Karpas-422 (cell line): ENCODE measurements at places on chromosomes 2 and 18. TPM values are rescaled to one million over a fixed set of nuclear protein-coding genes. Genes with fewer than 3 reads are reported as not detected.

DNA sequence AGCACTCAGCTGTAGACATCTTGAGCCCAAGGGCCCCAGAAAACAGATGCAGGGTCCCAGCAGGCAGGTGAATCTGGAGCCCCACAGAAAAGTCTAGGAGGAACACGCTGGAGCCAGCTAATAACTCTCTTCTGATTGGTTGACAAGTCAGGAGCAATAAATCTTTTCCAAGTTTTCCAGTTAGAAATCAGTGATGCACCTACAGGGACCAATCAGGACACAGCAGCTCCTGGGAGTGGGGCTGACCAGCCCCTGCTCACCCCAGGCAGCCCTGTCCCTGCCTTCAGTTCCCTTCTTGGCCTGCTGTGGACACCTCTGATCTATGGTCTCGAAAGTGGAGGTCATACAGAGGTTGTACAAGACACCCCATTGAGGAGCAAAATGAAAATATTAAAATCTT lies 75.7 kb downstream of the KCNF1 start:
- H3K4me3 ChIP-seq, result no peak overlapping the region
- no peaks in the 10 kb centered on the region for H3K27me3 ChIP-seq
- H3K27ac ChIP-seq, result no peak overlapping the region
- no peaks in the 10 kb centered on the region for H3K36me3 ChIP-seq

DNA sequence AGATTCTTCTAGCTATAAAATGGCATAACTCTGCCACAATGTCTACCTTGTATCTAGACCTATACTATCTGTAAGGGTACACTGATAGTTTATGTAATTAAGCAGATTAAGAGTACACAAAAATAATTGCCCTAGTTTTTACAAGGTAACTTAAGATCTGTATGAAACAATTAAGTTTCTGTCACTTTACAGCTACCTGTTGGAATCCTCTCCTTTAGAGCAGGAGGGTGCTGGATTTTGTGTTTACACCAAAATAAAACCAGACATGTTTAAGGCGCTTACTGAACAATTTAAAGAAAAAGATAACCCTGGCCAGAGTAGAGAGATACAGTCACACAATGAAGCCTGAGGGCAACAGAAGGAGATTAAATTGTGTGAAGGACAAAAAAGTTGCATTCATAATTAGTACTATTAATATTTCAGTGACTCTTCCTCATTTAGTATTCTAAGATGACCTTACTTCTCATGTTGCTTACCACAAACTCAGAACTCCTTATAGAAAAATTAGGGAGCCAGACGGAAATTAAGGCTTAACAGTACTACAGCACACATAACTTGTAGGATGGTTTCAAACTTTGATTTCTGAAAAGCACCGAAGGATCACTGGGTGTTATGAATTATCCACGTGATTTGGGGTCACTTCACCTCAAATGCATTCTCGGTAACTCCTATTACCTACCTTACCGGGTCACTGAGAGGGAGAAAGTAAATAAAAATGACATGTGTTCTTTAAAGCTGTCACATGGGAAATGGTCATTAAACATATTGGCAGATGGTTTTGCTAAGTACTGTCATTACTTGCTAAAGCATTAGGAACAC lies 1.0 kb downstream of the DARS1 start:
- no peaks in the 10 kb centered on the region for H3K27me3 ChIP-seq
- peaks cover 58% of the 10 kb centered on the region for H3K4me1 ChIP-seq
- H3K27ac ChIP-seq, result peak overlapping the region; percentile 81
- peak overlapping the region; percentile 78 for H3K4me3 ChIP-seq
- DNase-seq, result no peak
- peaks cover 32% of the 10 kb centered on the region for H3K36me3 ChIP-seq

The CHRNG gene
- total RNA-seq, result not detected in 2 replicates

- H3K27me3 ChIP-seq, result no peaks in the 10 kb centered on the region
- no peak overlapping the region for H3K27ac ChIP-seq
- no peak overlapping the region for H3K4me3 ChIP-seq
- H3K4me1 ChIP-seq, result no peaks in the 10 kb centered on the region
- DNase-seq, result no peak
Observed at GRCh38 chr2:131034122-131035051, 58.9 kb downstream of the FAM168B start.

DNA sequence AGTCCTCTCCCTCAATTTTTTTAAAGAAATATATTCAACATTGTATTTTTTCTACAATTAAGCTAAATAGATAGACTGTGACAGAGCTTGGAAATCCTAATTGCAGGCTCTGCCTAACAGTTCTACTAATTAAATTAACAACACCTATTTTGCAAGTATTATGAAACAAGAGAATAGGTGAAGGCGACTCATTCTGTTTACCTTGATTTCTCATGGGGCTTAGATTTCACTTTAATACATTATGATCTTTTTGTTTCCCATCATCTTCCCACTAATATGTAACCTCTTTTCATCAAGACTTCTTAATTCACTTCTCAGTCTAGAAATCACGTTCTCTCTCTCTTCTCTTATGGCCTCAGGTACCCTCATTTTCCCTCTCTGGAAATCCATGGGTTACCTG lies 42.7 kb upstream of the TANK start:
- DNase-seq, result peak; percentile 45
- no peaks in the 10 kb centered on the region for H3K27me3 ChIP-seq
- H3K27ac ChIP-seq, result peak overlapping the region; percentile 100
- peaks cover 83% of the 10 kb centered on the region for H3K4me1 ChIP-seq

DNA sequence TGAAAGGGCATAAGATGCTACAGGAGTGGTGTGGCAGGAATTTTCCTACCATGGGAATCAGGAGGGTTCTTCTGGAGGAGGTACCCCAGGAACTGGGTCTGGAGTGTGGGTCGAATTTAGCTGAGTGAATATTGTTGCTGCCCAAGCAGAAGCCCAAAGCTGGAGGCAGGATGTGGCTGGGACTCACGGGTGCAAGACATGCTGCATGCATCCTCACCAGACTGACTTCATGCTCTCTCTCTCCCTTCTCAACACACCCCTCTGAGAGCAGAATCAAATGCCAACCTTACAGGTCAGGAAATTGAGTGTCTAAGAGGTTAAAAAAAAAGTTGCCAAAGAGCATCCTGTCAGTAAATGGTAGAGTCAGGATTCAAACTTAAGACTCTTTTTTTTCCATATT lies 78.8 kb upstream of the TTC39C start:
- no peaks in the 10 kb centered on the region for H3K36me3 ChIP-seq
- H3K4me3 ChIP-seq, result no peak overlapping the region
- H3K27ac ChIP-seq, result no peak overlapping the region
- H3K4me1 ChIP-seq, result no peaks in the 10 kb centered on the region
- DNase-seq, result no peak

- no peak for DNase-seq
- no peak overlapping the region for H3K27ac ChIP-seq
- H3K4me3 ChIP-seq, result no peak overlapping the region
- H3K4me1 ChIP-seq, result peaks cover 56% of the 10 kb centered on the region
- no peaks in the 10 kb centered on the region for H3K27me3 ChIP-seq
- H3K36me3 ChIP-seq, result no peaks in the 10 kb centered on the region
Observed at GRCh38 chr18:77035380-77036187, 97.0 kb downstream of the MBP start.

- H3K4me1 ChIP-seq, result no peaks in the 10 kb centered on the region
- H3K27me3 ChIP-seq, result no peaks in the 10 kb centered on the region
- no peak overlapping the region for H3K27ac ChIP-seq
Observed at GRCh38 chr2:157743051-157743450, 114.4 kb upstream of the ACVR1C start.

DNA sequence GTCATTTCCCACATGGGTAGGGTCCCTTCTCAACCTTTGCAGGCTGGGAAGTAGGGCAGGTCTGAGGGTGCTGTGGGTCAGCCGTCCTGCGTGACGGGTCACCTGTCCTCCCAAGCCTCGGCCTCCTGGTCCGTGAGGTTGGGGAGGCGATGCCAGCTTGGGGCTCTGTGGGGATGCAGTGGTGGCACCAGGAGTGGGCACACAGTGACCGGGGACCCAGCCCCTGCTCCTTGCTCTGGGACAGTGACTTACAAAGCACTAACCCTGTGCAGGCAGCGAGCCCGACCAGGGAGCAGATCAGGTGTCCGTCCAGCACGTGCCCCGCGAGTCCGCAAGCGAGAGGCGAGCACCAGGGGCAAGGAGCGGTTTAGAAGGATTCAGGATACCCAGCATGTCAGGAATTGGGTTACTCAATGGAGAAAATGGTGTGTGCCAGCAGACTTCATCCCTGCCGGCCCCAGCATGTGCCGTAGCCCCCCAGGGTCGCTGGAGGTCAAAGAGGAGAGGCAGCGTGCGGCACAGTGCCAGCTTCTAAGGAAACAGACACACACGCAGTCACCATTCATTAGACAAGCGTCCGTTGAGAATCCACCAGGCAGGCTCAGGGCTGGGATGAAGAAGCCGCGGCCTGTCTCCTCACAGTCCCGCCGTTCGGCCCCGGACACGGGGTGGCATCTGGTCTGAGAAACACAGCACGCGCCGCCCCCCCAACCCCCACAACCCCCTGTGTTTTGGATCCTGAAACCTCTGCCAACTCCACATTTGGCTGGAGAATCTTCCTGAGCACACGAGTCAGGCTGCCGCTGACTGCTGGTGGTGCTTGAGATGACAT lies 11.7 kb downstream of the COLEC11 start:
- H3K27ac ChIP-seq, result no peak overlapping the region
- peaks cover 18% of the 10 kb centered on the region for H3K4me1 ChIP-seq
- no peaks in the 10 kb centered on the region for H3K36me3 ChIP-seq
- no peak overlapping the region for H3K4me3 ChIP-seq
- no peaks in the 10 kb centered on the region for H3K27me3 ChIP-seq

DNA sequence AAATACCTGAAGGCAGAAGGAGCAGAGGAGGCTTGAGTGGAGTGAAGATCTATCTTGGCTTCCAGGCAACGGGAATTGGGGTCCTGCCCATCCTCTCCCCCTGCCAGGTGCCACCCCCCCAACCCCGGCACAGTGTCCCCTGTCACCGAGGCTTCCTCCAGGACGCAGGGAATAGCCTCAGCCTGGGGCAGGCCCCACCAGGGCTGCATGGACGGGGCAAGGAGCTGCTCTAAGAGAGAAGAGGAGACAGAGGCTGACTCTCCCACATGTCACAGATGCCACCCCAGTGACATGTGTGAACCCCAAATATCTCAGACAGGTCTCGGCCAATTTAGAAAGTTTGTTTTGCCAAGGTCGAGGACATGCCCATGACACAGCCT lies 42.1 kb downstream of the PXDN start:
- no peak overlapping the region for H3K27ac ChIP-seq
- H3K4me1 ChIP-seq, result no peaks in the 10 kb centered on the region
- H3K4me3 ChIP-seq, result no peak overlapping the region

The IRS1 gene
- 3.5 and 3.9 TPM in 2 replicates for total RNA-seq

The APOB gene
- not detected in 2 replicates for total RNA-seq

DNA sequence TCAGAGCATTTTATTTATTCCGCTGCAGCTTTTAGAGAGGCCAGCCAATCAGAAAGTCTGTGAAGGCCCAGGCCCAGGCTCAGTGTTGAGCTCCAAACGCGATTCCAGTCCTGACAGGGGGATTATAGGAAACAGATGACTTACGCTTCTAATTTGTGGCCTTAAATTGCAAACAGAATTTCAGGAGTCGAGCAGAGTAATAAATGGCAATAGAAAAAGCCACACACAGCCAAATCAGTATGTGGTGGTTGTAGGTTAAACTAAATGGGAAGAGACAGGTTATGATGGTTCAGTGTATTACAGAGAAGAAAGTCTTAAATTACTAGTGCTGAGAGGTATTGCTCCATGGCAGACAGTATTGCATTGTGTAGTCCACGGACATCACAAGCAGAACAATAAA lies 131.0 kb upstream of the ZEB2 start:
- no peak for DNase-seq
- H3K4me1 ChIP-seq, result no peaks in the 10 kb centered on the region
- H3K27me3 ChIP-seq, result no peaks in the 10 kb centered on the region
- no peak overlapping the region for H3K27ac ChIP-seq

DNA sequence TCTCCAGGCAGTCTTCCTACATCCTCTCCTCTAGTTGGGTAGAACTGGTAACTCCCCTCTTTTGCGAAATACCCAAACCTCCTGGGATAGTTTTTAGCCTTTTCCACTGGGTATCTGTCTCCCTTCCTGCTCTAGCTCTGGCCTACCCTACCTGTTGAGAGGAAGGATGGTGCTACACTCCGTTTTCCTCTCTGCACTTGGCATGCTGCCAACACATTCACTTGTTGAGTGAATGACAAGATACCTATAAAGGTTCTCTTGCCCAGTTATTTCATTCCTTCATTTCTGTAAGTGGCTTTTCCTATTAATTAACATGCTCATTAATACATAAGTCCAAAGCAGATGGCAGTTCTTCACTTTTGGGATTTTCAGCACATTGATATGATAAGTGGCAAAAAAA lies 293.8 kb downstream of the CNTNAP5 start:
- no peak overlapping the region for H3K4me3 ChIP-seq
- peak overlapping the region; percentile 98 for H3K27ac ChIP-seq
- peaks cover 94% of the 10 kb centered on the region for H3K4me1 ChIP-seq
- DNase-seq, result peak; percentile 63
- H3K36me3 ChIP-seq, result no peaks in the 10 kb centered on the region

The PPP3R1 gene
- 24.1 and 55.9 TPM in 2 replicates for total RNA-seq

- DNase-seq, result no peak
- no peaks in the 10 kb centered on the region for H3K36me3 ChIP-seq
- H3K27ac ChIP-seq, result no peak overlapping the region
- H3K4me3 ChIP-seq, result no peak overlapping the region
- no peaks in the 10 kb centered on the region for H3K27me3 ChIP-seq
Observed at GRCh38 chr2:78029392-78029995, 507.3 kb upstream of the LRRTM4 start.

GRCh38 chr18:23209796-23210195 lies 74.5 kb downstream of the CABLES1 start:
- no peaks in the 10 kb centered on the region for H3K36me3 ChIP-seq
- no peak overlapping the region for H3K4me3 ChIP-seq

GRCh38 chr2:21650569-21650968 lies 526.8 kb downstream of the TDRD15 start:
- H3K4me1 ChIP-seq, result no peaks in the 10 kb centered on the region
- DNase-seq, result no peak
- no peaks in the 10 kb centered on the region for H3K36me3 ChIP-seq
- H3K4me3 ChIP-seq, result no peak overlapping the region
- no peak overlapping the region for H3K27ac ChIP-seq

GRCh38 chr18:23519734-23520133 lies 16.4 kb downstream of the RMC1 start:
- peaks cover 49% of the 10 kb centered on the region; the same call in 1 of the 2 replicates for H3K36me3 ChIP-seq
- no peak overlapping the region for H3K27ac ChIP-seq
- no peak overlapping the region for H3K4me3 ChIP-seq

- H3K36me3 ChIP-seq, result no peaks in the 10 kb centered on the region
- no peak for DNase-seq
- no peak overlapping the region for H3K27ac ChIP-seq
- no peak overlapping the region for H3K4me3 ChIP-seq
- H3K27me3 ChIP-seq, result no peaks in the 10 kb centered on the region
- H3K4me1 ChIP-seq, result no peaks in the 10 kb centered on the region
Observed at GRCh38 chr2:9000442-9000841, 3.0 kb downstream of the MBOAT2 start.

The METAP1D gene
- 4.9 and 20.7 TPM in 2 replicates for total RNA-seq
